ENCODE measurements at places on chromosomes 11 and 22.

DNA sequence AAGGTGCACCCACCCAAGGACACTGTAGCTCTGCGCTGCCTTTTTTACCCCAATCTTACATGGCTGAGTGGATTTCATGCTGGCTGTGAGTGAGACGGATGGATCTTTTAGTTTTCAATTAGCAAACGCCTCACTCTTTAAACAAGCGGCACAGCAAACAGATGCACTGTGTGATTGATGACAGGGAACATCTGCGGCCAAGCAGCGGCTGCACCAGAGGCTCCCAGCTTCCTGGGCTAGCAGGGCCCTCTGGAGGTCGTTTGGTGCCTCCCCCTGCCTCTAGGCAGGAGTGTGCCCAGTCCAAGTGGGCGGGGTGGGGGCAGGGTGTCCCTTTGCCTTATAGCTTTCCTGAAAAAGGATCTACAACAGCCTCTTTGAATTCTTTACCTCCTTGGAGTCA, 2.1 kb upstream of the DRD2 start:
- DNase-seq = no peak

DNA sequence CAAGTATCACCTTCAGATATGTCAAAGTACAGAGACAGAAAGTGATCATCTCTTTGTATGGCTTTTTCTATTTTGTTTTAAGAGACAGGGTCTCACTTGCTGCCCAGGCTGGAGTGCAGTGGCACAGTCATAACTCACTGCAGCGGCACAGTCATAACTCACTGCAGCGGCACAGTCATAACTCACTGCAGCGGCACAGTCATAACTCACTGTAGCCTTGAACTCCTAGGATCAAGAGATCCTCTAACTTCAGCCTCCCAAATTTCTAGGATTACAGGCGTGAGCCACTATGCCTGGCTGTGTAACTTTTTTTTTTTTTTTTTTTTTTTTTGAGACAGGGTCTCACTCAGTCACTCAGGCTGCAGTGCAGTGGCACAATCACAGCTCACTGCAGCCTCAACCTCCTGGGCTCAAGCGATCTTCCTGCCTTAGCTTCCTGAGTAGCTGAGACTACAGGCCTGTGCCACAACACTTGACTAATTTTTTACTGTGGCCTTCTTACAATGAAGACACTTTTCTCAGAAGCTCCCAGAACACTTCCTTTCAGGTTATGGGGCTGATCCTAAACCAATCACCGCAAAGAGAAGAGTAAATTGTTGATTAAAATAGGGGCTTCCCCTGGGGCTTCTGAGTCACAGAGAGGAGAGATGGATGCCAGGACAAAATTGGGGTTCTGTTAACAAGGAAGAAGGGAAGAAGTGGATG, 9.0 kb upstream of the HIKESHI start:
- DNase-seq = no peak

GRCh38 chr11:100929377-100929776, 200.2 kb downstream of the PGR start:
- no peak for DNase-seq

DNA sequence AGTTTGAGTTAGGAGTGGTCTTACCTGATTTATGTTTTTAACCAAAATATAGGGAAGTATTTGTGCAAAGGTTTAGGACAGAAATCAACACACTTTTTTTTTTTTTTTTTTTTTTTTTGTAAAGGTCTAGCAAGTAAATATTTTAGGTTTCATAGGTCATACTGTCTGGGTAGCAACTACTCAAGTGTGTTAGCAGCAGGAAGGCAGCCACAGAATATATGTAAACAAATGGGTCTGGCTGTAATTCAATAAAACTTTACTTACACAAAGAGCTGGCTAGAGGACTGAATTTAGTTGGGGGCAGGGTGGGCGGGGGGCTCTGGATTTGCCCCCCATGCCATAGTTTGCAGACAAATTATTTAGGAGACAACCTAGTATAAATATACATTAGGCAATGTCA, 510.4 kb downstream of the NELL1 start:
- DNase-seq = no peak

GRCh38 chr22:22573047-22573889, 14.2 kb upstream of the PRAME start:
- no peak for DNase-seq

GRCh38 chr22:43642319-43643206, 169.5 kb downstream of the EFCAB6 start:
- peak; percentile 28 for DNase-seq
